ENCODE measurements at places on chromosomes 2 and 18. TPM values are rescaled to one million over a fixed set of nuclear protein-coding genes. Genes with fewer than 3 reads are reported as not detected.

GRCh38 chr2:238528953-238529781 is 102.4 kb downstream of the ASB1 start:
- no peak for DNase-seq

The CAVIN2 gene
- total RNA-seq: not detected

The GCG gene
- not detected for total RNA-seq

The SLC23A3 gene
- total RNA-seq: 6.7 TPM

DNA sequence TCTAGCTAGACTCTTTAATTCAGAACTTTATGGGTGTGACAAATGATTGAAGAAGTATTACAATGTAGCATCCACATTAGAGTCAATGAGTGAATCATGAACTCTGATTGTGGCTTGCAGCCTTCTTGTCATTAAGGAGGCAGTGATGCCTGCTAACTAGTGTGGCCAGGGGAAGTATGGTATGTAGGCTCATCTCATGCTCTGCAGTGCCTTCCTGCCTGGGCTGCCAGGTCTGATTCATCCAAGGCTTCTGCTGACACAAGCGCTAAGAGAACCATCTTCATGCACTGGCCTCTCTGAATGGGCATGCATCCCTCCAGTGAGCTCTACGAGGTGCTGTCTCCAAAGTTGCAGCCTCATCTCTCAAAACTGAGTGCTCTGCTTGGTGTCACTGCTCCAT is 144.3 kb downstream of the MTCL1 start:
- no peak for DNase-seq

GRCh38 chr2:13654416-13654815 is 937.7 kb downstream of the TRIB2 start:
- no peak for DNase-seq

The CFAP65 gene
- total RNA-seq: not detected

- no peak for DNase-seq
Measured at GRCh38 chr2:34105006-34105767, 506.1 kb upstream of the FAM98A start.

The ALLC gene
- not detected for total RNA-seq

DNA sequence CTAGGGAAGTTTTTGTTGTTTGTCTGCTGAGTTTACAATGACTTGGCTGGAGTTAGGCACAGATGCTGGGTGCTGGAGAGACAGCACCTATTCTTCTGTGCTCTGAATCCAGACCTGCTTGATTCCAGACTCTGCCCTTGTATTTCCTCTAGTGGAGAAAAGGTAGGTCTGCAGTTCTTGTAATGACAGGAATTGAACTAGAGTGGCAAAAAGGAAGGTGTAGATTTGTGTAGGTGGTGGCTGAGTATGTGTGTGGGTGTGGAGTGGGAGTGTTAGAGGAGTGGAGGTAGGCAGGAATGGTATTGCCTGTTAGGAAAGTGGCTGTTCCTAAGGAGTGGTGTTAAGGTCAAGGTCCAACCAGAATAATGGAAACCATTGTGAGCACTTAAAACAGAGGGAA is 71.9 kb upstream of the LYPD6 start:
- DNase-seq: no peak

- DNase-seq: no peak
Measured at GRCh38 chr2:144469798-144470197, 50.1 kb downstream of the ZEB2 start.

The KLHL41 gene
- not detected for total RNA-seq

DNA sequence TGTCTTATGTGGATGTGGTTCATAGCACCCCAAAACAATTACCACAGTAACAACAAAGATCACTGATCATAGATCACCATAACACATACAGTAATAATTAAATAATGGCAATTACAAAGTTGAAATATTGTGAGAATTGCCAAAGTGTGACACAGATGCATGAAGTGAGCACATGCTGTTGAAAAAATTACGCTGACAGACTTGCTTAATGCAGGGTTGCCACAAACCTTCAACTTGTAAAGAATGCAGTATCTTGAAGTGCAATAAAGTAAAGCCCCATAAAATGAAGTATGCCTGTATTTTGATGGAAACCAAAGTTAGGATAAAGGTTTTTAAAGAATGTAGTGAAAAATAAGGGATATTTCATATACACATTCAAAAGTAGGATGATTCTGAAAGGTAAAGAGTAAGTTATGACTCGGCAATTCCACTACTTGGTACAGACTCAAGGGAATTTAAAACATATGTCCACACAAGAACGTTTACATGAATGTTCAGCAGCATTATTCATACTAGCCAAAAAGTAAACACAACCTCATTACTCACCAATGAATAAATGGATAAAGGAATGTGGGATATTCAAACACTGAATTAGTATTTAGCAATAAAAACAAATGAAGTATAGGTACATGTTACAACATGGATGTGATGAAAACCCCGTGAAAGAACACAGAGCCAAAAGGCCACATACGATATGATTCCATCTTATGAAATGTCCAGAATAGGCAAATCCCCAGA is 61.6 kb downstream of the SCN9A start:
- no peak for DNase-seq

The POTEC gene
- total RNA-seq: not detected

DNA sequence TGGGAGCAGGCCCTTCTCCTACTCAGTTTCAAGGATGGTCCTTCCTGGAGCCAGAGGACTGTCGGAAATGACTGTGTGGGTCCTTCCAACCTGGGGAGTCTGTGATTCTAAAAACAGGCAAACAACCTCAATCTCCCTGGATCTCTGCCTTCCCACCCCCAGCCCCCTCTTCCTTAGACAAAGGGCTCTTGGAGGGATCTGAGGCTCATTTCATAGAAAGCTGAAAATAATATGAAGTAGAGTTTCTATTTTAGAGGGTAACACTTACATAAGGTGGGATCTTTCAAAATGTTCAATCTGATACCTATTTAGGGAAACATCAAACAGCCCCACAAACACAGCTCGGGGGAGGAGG is 69.4 kb downstream of the RHOB start:
- DNase-seq: no peak

- no peak for DNase-seq
Measured at GRCh38 chr2:205755923-205756322, 73.6 kb downstream of the NRP2 start.

GRCh38 chr2:158213773-158214172 is 112.1 kb downstream of the UPP2 start:
- no peak for DNase-seq

- no peak for DNase-seq
Measured at GRCh38 chr2:174965992-174966744, 39.0 kb downstream of the CHN1 start.

DNA sequence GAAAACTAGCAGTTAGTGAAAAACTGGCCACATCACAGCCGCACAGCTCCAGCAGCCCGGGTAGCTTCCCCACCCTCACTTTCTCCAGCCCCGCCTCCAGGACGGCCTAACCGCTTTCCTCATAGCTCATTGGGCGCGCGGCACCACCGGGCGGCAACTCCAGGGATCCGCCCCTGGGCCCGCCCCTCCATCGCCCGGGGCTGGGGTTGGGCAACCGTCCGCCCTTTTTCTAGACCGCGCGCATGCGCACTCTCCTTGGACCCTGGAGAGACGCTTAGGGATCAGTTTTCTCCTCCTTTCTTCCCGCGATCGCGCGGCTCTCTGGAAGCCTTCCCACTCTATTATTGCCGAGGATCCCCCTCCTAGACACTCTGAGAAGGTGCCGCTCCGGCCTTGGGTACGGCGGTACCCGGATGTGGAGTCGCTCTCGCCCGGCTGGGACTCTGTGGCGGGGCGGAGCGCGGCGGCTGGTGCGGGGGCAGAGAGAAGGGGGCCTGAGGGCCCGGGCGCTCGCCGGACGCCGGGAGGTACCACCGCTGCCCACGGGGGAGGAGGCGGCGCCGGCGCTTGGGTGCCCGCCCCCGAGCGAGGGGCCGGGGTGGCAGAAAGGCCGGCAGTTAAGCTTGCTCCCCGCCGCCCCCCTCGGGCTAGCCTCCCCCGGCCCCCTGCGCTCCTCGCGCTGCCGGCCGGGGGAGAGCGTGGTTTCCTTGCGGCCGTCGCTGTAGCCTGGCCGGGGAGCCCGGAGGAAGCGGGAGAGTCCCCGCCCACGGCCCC is at the start of gene MIB1:
MIB1 (plus strand) TSS at position 255 of the 774 bp plus-strand sequence. CDS start 792 bp downstream, outside the sequence.
- peak; percentile 98 for DNase-seq

The GPR39 gene
- not detected for total RNA-seq

The ADNP2 gene
- total RNA-seq: 16.2 TPM

DNA sequence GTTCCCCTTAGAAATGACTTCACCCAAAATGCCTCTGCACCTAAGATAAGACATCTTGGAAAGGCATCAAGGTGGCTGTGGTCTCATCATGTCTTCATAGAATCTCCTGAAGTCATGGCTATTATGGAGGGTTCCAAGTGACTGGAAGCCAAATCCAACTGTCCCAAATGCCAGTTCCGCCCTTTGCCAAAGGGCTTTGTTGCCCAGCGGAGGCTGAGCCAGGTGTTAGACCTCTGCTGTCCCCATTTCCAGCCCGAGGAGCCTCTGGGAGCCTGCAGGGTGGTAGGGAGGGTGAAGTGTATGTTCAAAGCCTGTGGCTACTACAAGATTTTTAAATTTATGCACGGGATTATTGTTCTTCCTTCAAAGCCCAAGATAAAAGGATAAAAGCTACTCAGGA is 25.7 kb downstream of the RHOB start:
- DNase-seq: no peak

The CMPK2 gene
- total RNA-seq: 0.72 TPM

The NMUR1 gene
- not detected for total RNA-seq

- DNase-seq: no peak
Measured at GRCh38 chr18:66729442-66730239, 125.8 kb upstream of the CDH19 start.

DNA sequence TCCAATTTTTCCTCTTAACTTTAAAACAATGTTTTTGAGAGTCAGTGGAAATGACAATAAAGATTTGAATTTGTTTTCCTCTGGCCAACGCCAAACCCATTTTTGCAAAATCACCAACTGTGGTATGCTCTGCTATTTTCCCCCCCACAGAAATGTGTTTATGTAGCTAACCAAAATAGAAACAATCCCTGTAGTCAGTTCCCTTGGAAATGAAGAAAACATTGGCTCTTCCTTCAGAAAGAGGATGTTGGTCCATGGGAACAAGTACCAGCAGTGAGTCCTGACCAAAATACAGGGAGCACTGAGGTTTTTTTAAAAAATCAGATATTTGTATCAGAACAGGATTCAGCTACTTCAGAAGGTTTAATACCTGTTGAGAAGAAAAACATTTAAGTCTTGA is 65.3 kb downstream of the SLC40A1 start:
- DNase-seq: no peak

GRCh38 chr18:29009250-29009803 is 832.4 kb upstream of the CDH2 start:
- no peak for DNase-seq

The WNT10A gene
- total RNA-seq: 11.4 TPM

DNA sequence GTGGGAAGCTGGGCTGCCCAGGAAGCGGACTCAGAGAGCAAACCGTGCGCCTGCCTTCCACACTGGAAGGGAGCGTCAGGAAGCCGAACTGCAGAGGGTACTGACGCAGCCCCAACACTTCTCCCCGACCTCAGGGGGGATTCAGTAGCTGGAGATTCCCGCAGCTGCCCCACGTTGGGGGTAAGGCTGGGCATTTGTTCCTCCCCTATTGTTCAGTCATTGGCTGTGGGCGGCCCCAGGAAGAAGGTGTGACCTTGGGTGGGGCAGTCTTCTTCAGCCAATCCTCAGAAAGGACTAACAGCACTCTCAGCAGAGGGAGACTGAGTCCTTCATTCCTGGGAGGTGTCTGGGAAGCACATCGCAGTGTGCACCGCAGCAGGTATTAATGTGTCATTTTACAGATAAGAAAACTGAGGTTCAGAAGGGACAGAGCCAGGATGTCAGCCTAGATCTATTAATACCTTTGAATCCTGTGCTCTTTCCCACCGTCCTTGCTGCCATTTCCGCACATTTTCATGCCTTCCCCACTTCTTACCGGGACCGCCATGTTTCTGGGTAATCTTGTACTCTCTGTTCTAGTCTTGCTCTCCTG is 12.1 kb upstream of the C18orf32 start:
- no peak for DNase-seq

DNA sequence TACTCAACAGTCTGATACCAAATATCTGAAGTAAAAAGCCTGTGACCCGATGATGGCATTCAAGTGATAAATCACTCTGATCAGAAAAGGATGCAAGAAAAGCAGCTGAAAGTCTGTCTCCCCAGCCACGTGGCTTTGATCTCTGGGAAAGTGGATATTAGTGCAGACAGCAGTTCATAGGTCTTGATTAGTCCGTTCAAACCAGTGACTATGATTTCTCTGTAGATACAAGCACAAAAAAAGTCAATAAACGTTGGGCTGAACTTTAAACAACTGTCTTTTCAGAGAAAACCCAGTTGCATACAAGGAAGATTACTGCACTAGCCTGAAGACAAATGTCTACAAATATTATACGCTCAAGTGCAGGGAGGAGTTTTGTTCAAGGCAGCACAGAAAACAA is 107.7 kb upstream of the CDC42EP3 start:
- no peak for DNase-seq

DNA sequence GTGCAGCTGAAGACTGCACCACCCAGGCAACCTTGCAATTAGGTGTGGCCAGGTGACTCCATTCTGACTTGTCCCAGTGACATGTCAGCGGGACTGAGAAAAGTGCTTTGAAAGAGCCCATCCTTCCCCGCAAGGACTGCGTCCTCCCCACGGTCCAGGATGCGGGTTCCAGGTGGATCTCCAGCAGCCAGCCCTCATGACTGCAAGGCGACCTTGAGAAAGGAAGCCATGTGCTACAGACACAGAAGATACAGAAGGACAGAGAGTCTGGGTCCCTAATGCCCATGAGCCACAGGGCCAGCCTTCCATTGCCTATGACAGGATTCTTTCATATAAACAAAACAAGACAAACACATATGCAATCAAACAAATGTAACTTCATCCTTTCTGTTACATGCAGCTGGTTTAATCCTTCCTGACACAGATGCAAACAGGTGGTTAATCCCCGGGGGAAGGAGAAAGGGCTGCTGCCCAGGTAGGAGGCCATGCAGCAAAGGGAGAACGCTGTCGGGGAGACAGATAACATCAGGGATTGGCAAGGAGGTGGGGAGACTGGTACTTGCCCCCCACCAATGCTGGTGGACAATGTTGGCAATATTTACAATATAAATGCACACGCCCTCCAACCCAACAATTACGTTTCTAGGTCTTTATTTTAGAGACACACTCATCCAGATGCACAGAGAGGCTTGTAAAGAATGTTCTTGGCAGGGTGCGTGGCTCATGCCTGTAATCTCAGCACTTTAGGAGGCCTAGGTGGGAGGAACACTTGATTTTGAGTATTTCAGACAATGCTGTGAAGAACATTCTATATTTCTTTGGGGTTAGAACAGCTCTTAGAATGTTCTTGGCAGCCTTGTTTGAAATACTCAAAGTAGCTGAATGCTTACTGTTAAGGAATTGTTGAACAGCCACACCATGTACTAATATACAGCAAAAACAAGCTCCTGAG is 64.8 kb downstream of the NCAPH start:
- DNase-seq: no peak

Data from OCI-LY7 (cell line).